Stimulated activated CD4-positive, alpha-beta T cell treated with anti-CD3 and anti-CD28 coated beads, Interleukin-2, amount 100 ng/mL, for 4 hours (primary cell): ENCODE measurements at places on chromosomes 2 and 18.

GRCh38 chr2:172179045-172179701 is 76.5 kb upstream of the DLX2 start:
- DNase-seq: no peak

GRCh38 chr2:69828938-69829255 is 563 bp upstream of the GMCL1 start:
- DNase-seq: no peak

- no peak for DNase-seq
Observed at GRCh38 chr2:68171684-68172083, 14.0 kb downstream of the PNO1 start.

DNA sequence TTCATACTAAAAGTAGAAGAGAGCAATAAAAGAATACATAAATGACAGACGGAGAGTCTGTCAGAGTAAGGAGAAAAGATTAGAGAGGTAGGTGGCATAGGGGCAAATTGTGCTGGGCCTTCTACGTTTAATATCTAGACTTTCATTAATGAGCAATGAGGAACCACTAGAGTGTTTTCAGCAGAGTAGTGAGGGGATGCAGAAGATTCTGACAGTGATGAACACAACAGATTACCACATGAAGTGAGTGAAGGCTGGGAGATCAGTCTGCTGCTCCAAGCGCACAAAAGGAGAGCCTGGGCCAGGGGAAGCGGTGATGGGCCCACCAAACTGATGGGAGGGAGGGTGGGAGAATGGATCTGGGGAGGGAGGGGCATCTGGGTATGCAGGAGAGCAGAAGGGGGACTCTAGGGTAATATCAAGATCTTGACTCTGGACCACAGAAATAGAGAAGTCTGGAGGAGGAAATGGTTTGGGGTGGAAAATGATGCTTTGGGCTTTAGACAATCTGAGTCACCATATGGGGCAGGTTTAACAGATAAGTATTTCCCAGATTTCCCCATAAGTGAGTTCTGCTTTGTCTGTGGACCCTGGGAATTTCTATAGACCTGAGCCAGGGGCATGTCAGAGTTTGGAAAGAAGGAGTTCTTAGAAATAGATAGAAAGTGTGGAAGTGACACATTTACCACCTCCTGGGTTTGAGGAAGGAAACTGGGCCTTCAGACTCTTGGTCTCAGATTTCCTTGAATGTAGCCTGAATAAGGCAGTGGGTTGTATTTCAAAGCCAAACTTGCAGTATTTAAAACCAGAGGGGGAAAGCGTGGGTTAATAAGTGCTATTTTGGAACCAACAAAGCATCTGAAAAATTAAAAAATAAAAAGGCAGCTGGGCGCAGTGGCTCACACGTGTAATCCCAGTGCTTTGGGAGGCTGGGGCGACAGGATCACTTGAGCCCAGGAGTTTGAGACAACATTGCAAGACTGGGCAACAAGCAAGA is 15.0 kb upstream of the IL1A start:
- DNase-seq: no peak

- DNase-seq: no peak
Observed at GRCh38 chr2:32820701-32821100, 126.1 kb upstream of the LTBP1 start.

- no peak for DNase-seq
Observed at GRCh38 chr2:117621326-117621725, 193.2 kb upstream of the DDX18 start.

GRCh38 chr2:221060376-221060775 is 511.7 kb downstream of the EPHA4 start:
- no peak for DNase-seq

DNA sequence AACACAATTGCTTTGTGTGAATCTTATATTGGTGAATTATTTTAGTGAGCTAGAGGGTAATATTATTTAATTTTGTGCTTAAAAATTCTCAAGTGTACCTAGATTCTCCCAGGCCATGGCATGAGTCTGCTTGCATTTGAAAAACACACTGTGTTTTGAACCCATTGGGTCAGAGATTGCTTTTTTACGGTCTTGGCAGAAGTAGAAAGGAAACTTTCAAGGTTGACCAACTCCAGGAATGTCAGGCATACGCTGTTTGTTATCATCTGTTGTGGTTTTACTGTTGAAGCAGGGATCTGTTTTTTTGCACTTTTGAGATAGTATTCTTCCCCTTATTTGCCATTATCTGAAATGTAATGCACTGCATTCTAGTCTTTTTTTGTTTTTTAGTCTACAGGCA is 377.4 kb downstream of the RPRM start:
- no peak for DNase-seq

DNA sequence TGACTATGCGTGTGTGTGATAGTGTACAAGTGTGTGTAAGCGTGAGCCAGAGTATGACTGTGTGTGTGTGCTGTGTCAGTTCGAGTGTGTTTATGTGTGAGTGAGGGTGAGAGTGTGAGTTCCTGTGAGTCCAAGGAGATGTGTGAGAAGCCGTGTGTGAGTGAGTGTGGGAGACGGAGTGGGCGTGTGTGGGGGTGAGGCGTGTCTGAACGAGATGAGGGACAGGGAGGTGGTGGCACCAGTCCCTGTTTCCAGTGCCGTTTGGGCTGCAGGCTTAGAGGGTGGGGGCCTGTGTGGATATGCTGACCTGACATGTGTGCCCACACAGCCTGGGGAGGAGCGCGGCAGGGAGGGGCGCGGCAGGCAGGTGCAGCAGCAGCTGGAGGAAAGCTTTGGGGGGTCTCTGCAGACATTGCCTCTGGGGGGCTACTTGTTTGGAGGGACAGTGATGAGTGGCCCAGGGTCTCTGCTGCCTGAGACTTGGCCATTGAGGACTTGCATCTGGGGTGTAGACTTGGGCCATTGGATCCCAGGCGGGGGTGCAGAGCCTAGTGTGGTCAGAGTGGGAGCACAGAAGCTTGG is 41.6 kb downstream of the GLI2 start:
- no peak for DNase-seq

- no peak for DNase-seq
Observed at GRCh38 chr2:111667001-111667400, 217.0 kb downstream of the ANAPC1 start.

GRCh38 chr2:129794540-129794939 is 184.9 kb upstream of the RAB6C start:
- no peak for DNase-seq

DNA sequence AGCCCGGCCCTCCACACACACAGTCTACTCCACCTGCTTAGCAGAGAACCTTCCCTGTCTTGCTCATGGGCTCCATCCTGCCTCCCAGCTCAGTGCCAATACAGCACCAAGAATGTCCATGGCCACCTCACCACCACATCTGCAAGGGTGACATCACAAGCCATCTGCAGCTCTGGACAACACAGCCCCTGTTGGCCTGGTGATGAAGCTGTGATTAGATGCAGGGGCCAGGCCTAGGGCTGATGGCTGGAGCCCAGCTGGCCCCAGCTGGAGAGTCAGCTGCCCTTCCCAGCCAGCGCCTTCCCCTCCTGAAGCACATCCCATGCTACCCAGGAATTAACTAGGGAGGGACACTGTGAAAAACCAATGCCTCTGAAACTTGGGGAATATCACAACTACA is 91.1 kb downstream of the TTC32 start:
- DNase-seq: no peak

DNA sequence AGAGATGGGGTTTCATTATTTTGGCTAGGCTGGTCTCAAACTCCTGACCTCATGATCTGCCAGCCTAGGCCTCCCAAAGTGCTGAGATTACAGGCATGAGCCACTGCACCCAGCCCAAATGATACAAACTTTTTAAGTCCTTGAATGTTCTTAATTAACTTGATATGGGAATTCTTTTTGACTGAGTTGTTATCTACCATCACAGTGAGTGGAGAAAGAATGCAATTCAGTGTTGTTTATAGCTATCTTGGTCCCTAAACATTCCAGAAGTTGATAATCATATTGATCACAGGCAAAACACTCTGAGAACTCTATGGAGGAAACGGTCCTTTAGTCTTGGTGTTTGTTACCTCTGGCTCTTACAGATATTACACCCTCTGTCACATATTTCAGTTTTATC is 1072.5 kb downstream of the SUCLG1 start:
- no peak for DNase-seq

DNA sequence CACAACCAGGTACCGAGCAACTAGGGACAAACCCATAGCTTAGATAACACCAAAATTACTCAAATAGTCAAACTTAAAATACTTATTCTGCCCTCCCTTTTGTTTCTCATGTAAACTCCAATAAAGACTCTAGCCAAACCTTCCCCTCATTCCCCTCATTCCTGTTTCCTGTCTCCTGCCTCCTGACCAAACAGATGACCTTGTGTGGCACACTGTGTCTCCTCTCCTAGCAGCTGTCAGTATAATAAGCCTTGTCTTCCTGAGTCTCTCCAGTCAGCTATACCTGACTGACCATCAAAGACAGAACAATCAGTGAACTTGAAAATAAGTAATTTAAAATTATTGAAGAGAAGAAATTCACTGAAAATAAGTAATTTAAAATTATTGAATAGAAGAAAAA is 14.3 kb downstream of the SULT1C4 start:
- no peak for DNase-seq

DNA sequence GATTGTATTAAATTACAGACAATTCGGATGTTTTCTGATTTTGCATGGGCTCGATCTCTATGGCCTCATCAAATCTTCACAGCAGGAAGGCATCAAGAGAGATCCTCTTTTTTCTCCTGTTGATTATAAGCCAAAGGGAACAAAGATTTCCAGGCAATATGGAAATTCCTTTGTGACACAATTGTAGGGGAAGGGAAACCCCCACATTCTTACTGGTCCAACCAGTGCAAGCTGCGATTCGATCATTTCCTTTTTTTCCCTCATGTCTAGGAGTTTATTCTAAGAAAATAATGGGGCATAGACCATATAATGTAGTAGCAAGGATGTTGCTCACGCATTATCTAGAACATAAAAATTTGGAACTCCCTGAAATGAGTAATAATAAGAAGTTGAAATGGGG is 87.7 kb downstream of the LYPD6 start:
- no peak for DNase-seq

DNA sequence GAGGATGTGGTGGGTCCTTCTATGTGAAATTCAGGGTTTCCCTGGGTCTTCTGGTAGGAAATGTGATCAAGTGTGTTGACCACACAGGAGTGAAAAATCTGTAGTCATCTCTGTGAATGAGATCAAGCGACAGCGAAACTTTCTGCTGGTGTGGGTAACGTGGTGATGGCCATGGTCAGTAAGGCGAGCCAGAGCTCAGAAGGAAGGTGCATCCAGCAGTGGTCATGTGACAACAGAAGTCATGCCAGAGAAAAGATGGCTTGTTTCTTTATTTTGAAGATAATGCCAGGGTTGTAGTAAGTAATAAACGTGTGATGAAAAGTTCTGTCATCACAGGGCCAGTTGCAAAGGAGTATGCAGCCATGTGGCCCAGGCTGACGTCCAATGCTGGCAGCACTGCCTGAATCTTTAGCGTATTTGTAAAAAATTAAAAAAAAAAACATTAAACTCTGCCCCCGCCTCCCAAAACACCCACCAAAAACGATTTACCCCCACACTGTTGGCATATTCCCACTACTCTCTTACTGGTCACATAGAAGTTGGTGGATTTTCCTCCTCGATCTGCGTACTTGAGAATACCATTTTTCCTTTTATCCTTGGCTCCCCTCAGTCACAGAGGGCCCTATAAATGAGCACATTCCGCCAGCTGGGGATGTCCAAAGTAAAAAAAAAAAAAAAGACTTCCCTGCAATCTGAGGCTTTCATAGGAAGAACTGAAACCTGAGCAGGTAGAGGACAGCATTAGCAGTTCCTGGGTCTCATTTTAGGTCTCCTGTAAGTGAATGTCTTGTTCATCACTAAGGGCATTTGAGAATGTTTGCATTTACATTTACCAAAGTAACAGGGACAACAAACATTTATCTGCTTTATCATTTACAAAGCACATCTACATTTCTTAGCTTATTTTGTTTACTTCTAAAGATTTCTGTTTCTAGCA is 70.6 kb downstream of the SLC4A3 start:
- DNase-seq: no peak

GRCh38 chr2:172917716-172918115 is 157.9 kb upstream of the MAP3K20 start:
- DNase-seq: no peak

- DNase-seq: no peak
Observed at GRCh38 chr2:98026292-98026691, 30.5 kb upstream of the TMEM131 start.

DNA sequence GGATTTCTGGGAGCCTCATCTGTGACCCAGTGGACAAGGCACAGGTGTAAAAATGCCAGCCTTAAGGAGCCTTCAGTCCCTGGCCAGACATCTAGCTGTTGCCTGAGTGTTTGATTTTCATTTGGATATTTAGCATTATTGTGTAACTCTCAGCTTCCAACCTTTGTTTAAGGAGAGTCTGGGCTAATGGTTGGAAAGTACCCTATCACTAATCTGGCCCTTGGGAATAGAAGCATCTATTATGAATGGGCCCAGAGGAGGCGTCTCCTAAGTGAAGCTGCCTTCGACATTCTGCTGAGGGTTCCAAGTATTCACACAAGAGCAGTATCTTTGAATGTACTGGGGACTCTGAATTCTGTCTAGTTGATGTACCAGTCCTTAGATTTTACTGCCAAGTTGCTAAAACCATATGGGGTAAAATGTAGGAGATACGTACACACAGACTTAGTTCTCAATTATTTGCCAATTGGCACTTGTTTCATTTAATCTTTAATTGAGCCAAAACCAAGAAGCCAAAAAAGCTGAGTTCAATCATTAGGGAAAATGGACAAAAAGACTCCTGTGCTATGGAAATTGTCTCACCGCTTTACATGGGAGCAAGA is 7.2 kb upstream of the ANKRD29 start:
- DNase-seq: no peak

GRCh38 chr2:20549691-20550348 is 101.1 kb downstream of the HS1BP3 start:
- DNase-seq: no peak

DNA sequence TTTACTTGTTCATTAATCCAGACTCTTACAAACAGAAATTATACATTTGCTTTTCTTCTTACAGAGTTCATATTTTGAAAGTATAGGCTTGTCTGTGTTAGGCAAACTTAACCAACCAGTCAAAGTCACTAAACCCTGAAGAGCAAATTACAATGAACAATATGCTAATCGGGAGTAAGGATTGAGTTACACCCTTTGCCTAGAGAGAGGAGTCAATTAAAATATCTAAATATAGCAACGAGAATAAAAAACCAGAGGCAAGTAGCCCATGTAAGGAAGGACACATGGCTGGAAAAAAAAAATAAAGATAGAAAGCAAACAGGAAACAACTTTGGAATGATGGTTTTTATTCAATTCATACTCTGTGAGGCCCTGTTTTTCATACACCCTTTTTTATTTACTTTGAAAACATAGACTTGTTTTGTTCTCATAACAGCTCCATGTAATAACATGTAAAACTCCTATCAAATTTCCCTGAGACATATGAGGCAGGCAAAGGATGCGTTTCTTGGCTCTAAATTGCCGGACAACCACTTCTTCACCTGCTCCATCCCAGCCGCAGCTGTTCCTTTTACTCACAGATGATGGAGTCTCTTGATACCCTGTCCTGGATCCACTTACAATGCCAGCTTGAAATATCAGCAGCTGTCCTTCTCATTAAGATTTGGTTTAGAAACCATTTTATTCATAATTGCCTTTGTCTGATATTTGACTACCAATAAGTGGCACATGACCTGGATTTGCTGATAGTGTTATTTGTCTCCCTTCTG is 767.7 kb upstream of the GCFC2 start:
- no peak for DNase-seq

- DNase-seq: no peak
Observed at GRCh38 chr2:189685540-189686229, 11.2 kb downstream of the ANKAR start.
